ENCODE measurements at places on chromosomes 12 and 14.

DNA sequence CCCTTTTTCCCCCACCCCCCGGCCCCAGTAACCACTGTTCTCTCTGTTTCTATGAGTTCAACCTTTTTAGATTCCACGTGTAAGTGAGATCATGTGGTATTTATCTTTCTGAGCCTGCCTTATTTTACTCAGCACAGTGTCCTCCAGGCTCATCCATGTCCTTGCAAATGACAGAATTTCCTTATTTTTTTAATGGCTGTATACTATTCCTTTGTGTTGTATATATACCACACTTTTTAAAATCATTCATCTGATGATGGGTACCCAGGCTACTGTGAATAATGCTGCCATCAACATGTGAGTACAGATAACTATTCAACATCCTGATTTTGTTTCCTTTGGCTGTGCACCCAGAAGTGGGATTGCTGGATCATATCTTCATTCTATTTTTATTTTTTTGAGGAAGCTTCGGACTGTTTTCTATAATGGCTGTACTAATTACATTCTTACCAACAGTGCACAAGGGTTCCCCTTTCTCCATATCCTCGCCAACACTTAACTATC, 54.7 kb downstream of the DDX51 start:
- no peak for DNase-seq

DNA sequence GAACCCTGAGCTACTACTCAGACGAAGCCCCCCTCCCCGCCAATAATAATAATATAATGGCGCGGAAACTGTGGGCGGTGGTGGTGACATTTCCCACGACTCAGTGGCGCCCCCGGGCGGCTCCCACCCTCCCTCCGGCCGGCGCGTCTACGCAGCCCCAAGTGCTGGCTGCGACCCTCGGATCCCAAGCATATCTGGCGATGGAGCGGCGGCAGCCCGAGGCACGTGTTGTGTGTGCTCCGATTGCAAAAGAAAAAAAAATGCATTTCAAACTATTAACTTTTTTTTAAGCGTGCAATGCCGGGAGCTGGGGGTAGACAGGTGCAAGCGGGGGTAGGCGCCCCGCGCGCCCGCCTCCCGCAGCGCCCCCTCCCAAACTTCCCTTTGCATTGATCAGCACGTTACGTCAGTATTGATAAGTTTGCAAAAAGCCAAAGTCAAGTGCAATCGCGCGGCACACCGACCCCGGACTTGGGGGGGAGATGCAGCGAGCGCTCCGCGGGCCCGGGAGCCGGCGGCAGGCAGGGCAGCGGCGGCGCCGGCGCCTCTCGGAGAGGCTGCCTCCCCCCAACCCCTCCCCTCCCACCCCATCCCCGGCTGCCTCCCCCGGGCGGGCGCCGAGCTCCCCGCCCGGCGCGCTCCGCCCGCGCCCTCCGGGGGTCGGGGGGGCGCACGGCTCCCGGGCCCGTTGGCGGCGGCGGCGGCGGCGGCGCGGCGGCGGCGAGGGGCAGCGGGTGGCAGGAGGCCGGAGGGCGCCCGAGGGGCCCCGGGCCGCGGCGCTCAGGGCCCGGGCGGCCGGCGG, 113.1 kb upstream of the MYL2 start:
- DNase-seq, result no peak

- no peak for DNase-seq
Measured at GRCh38 chr14:24071144-24071697, at the start of gene CPNE6. Gene CPNE6 (plus strand): TSS chr14:24071562. CDS start chr14:24072937, 1,375 bp downstream.

- no peak for DNase-seq
Measured at GRCh38 chr12:6198985-6199530, 1.1 kb upstream of the CD9 start.

- peak; percentile 85 for DNase-seq
Measured at GRCh38 chr14:20460458-20461224, 593 bp downstream of the PIP4P1 start.

- no peak for DNase-seq
Measured at GRCh38 chr12:31206038-31206670, 119.8 kb downstream of the SINHCAF start.

GRCh38 chr12:40976546-40976945, 211.6 kb upstream of the PDZRN4 start:
- DNase-seq, result no peak

GRCh38 chr14:103315351-103315911, 18.6 kb upstream of the EIF5 start:
- no peak for DNase-seq

DNA sequence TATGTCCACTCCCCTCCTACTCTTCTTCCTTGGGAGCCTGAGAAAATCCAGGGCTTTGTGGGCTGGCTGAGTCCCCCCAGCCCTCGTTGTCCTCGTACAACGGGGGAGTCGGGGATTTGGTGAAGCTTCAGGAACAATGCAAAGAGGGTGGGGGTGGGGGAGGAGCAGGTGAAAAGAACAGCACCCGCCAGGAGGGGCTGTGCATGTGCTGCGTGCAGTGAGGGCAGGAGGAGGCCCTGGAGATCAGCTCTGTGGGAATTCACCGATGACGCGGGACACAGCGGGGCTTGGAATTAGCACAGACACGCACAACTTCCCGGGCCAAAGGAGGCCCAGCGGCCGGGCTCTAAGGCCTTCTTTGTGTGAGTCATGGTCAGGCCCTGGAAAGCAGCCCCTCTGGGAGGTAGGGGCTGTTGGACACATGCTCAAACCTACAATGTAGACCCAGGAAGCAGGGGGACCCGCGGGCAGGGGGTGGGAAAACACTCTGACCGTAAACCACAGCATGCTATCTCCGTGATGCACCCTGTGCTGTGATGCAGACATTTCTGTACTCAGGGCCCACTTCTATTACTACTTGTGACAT, 32.8 kb downstream of the RBM19 start:
- no peak for DNase-seq

GRCh38 chr12:117968826-117969659, at the start of gene KSR2:
Gene KSR2 (minus strand): TSS chr12:117968990. CDS start chr12:117968255, 735 bp downstream.
- DNase-seq, result peak; percentile 97

DNA sequence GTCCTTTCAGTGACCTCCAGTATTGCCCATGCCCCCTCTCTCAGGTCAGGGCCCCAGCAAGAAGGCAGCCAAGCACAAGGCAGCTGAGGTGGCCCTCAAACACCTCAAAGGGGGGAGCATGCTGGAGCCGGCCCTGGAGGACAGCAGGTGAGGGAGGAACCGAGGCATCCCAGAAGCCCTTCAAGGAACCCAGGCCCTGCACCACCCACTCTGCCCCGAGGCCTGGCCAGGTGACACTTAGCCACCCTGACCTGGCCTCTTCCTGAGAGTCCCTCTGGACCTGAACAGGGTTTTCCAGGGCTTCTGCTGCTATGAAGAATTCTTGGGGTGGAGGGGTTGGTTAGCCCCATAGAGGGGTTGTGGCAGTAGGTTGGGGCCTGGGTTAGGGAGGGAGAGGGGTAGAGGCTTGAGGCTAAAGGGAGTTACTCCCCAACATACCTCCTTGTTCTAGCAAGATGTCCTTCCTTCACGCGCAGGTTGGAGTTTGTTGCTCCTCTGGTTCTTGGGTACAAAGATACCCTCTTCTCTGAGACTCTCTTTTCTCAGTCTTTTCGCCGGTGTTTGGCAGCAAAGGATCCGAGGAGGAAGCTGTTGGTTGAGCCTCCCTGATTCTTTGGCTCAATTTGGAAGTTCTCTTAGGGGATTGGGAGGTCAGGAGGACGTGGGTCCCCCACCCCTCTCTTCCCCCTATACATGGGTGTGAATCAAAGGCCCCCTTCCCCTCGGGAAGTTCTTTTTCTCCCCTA, 2.1 kb downstream of the TARBP2 start:
- no peak for DNase-seq

DNA sequence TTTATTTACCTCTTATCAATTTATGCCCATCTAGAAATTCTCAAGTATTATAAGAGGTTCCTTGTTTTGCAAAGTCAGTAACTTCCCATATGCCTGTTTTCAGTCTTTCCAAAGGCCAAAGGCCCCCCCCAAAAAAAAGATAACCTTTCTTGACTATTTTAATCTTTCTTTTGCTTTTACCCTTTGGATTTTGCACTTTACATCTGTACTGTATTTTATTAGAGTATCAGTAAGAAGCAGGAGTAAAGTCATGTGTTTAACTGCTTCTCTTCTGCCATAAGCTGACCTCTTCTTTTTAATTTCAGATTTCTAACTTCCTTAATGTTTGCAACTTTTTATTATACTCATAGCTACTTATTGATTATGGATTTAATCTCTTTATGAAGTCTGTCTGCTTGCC, 716.4 kb upstream of the NOVA1 start:
- DNase-seq, result no peak

DNA sequence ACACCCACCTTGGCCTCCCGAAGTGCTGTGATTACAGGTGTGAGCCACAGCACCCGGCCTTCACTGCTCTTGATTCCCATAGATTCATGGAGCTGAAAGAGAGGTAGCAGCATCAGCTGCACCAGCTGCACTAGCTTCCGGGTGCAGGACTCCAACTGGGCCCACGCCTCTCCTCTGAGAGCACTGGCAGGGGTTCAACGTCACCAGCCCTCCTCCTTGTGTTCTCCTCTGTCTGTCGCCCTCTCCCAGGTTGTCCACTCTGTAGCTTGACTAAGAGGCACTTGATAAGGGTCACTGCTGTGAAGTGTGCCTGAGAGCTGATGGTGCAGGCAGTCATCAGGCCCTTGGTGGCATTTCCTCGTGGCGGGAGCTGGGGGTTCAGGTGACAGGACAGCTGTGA, 28.3 kb downstream of the MLXIP start:
- DNase-seq, result peak; percentile 98

- peak; percentile 92 for DNase-seq
Measured at GRCh38 chr14:34875031-34875922, at the start of gene BAZ1A. Gene BAZ1A (minus strand): TSS chr14:34875360. CDS start chr14:34874604, 756 bp downstream.

DNA sequence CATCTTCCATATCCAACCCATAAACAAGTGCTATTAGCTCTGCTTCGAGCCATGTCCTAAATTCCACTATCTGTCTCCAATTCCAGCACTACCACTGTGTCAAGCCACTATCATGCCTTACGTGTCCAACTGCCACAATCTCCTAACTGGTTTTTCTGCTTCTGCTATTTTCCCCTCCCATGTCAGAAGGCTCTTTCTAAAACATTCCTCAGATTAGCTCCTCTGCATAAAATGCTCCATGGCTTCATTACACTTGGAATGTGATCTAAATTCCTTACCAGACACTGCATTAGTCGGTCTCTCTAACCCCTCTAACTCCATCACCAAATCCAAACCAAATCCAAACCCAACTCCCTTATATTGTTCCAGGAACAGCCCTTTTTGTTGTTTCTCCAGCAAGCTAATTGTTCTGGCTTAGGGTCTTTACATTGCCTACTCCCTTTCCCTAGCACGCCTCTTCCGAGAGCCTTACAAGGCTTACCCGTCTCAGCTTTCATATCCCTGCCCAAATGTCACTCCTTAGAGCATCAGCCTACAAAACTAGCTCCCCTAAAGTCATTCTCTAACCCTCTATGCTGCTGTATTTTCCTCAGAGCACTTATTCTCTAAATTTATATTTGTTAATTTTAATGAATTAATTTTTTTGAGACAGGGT, 139.7 kb downstream of the HELB start:
- DNase-seq, result no peak

- no peak for DNase-seq
Measured at GRCh38 chr14:80764921-80765507, 176.5 kb downstream of the CEP128 start.

- no peak for DNase-seq
Measured at GRCh38 chr14:70776197-70776596, 33.1 kb downstream of the MAP3K9 start.

GRCh38 chr12:105622220-105622619, 291.7 kb downstream of the C12orf75 start:
- DNase-seq, result no peak

GRCh38 chr14:57918791-57919190, 52.9 kb upstream of the SLC35F4 start:
- DNase-seq, result no peak

GRCh38 chr12:19483727-19484126, 44.4 kb downstream of the AEBP2 start:
- DNase-seq, result no peak

DNA sequence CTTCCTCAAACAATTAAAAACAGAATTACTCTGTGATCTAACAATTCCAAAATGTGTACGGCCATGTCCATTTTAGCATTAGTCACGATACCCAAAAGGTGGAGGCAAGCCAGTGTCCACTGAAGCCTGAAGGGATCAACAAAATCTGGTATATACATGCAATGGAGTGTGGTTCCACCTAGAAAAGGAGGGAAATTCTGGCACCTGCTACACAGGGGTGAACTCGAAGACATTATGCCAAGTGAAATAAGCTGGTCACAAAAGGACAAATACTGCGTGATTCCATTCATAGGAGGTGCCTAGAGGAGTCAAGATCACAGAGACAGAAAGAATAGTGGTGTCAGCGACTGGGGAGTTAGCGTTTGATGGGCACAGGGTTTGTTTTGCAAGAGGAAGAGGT, 331.4 kb downstream of the MED13L start:
- no peak for DNase-seq

- DNase-seq, result no peak
Measured at GRCh38 chr14:89957376-89957775, 1.6 kb downstream of the TDP1 start.

- peak; percentile 18 for DNase-seq
Measured at GRCh38 chr12:66921151-66921550, 242.3 kb upstream of the GRIP1 start.

DNA sequence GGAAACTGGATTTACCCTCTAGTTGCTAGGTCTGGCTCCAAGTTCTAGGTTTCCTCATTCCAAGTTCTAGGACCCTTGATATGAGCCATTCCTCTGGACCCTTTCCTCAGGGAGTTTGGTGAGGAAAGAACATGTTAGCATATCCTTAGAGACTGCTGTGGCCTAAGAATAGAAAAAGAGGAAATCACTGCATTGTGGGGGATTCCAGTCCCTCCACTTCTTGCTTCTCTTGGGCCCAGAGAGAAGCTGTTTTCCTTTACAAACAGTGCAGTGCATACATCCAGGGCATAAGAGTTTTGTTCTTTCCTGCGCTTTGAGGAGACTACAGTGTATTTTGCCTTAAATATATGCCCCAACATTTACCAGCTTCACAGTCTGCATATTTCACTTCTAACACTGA, 59.0 kb downstream of the LLPH start:
- DNase-seq, result no peak

- peak; percentile 77 for DNase-seq
Measured at GRCh38 chr12:2284857-2285256, 232.1 kb downstream of the CACNA1C start.

DNA sequence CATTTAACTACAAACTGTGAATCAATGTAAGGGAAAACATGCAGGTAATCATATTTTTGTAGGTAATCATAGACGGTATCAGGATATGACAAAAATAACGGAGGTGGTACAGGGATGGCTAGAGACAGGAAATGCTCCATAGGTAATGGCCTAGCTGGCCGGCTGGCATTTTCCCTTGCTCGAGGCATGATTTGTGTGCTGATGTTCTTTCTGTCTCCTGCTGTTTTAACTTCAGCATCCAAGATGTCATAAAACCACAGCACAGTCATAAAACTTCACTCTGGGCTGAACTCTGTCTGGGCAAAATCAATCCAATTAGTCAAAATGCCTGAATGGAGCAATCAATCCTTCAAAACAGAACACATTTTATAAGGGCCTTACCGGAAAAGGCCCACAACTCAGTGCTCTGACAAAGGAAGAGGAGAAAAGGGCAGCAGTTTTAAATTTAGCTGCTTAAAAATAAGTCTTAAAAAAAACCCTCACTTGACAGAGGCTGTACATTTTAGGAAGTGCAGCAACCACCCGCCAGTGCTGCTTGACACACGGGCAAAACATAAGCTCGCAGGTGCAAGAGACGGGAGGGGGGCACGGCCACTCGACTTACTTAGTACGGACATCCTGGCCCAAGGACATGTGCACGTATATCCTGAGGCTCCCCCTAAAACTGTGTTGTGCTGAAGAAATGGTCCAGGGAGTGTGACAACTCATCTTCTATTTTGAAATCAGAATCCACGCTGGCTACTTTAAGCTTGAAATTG, 40.5 kb upstream of the GPR68 start:
- DNase-seq, result peak; percentile 69

Measured in NCI-H1417 (cell line).